ENCODE measurements at places on chromosomes 4 and X. TPM values are rescaled to one million over a fixed set of nuclear protein-coding genes. Genes with fewer than 3 reads are reported as not detected.

The VSIG4 gene
- 12.0 TPM for total RNA-seq

The SMIM20 gene
- total RNA-seq: 17.4 TPM

The TMSB15A gene
- not detected for total RNA-seq

The PRKG2 gene
- total RNA-seq: 0.59 TPM

The REPS2 gene
- total RNA-seq: 14.2 TPM

The NPY2R gene
- total RNA-seq: not detected

The ZBTB49 gene
- total RNA-seq: 3.4 TPM

The MAGEE2 gene
- total RNA-seq: not detected

GRCh38 chrX:2391869-2392606 lies 108.7 kb downstream of the DHRSX start:
- no peak for DNase-seq

DNA sequence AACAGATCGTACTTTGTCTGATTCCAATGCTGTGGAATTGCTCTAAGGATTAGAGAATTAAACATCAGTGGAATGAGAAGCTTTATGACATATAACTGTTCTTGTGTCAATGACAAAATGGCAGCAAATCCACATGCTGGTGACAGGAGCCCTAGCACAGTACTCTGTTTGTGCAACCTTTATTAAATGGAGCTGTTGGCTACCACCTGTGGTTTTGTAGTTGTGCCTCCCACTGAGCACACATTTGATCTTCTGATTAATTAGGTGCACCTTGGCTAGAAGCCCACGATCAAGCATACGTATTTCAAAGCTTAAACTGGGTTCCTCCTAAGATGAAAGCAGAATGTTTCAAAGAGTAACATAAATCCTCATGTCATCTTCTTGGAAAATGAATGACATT lies 394.0 kb upstream of the IGFBP7 start:
- no peak for DNase-seq

DNA sequence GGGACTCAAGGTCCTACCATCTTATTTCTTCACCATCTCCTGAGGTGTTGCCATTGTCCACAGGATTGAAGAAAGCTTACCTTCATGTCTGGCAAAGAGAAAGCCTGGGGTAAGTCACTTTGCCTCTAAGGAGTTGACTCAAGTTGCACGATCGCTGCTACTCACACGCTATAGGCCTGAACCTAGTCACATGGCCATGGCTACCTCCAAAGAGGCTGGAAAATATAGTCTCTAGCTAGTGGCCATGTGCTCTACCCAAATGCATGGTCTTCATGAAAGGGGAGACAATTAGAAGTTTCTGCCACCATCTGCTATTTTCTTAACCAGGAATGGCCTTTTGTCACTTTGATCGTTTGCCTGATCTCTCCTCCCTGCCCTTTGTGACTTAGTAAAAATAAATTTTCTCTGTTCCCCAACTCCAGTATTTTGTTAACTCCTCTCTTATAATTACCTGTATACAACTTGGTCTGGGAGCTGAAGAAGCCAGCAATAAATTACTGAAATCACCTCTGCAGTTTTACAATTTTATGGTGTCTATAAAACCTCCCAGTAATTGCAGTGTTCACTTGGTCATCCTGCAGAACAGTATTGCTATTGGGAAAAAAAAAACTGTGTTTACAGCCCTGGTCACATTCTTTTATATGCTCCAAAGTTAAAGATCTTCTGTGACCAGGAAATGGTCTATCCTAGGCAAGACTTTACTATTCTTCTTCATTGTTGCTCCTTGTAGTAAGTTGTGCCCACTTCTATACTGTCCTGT lies 126.7 kb upstream of the TSPAN5 start:
- DNase-seq: no peak

GRCh38 chr4:116092961-116093360 lies 979.5 kb upstream of the NDST4 start:
- DNase-seq: no peak

DNA sequence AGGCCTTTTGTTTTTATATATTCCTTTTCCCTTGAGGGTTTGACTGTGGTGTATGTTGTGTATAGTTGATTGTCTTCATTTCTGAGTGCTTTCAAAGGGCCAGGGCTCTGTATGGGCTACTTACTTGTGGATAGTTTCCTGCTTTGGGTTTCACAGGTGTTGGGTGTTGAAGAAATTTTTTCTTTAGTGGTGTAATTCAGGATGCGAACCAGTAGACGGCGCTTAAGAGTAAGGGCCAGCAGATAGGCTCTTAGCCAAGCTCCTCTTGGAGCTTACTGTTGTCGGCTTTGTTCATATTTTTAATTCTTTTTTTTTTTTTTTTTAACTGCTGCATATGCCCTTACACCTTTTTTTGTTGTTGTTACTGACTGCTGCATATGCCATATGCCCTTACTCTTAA lies 276.3 kb upstream of the GALNT7 start:
- DNase-seq: peak; percentile 25

DNA sequence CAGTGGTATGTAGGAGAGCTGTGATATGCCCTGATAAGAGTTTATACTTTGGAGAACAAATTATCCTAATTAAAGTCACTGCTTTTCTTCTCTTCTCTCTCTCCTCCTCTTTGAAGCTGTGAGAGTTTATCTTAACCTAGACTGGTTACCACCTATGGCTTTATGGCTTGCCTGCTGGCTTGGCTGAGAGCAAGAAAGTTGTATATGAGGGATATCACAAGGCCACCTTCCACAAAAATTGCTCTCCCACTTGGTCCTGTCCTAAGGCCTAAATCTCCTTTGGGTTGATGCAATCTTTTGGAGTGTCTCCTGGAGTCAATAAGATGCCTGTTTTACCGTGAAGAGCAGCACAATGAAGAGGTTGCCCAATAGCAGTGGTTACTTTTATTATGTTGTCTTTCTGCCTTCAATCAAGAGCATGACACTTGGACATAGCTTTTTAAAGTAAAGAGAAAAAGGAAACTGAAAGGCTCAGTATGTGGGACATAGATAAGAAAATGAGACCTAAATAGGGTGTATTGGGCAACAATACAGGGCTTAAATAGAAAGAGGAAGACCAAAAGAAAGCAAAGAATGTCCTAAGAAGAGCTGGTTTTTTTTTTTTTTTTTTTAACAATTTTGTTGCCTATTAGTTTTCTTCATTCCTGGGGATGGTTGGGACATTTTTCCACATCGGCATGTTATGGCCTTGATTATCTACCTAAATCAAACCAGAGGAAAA lies 9.2 kb downstream of the GUCY1A1 start:
- no peak for DNase-seq

DNA sequence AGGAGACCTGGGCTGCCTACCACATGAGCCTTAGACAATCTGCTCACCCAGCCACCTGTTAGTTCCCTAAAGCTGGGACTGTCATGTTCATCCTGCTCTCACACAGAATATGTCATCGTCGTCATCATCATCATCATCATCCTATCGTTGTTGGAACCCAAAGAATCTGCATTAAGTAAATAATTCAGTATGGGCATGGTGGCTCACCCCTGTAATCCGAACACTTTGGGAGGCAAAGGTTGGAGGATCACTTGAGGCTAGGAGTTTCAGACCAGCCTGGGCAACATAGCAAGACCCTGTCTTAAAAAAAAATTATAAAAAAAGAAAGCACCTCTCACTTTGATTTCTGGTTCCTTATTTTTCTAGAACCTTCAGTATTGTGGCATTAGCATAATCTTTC lies 6.4 kb downstream of the ENOPH1 start:
- no peak for DNase-seq

DNA sequence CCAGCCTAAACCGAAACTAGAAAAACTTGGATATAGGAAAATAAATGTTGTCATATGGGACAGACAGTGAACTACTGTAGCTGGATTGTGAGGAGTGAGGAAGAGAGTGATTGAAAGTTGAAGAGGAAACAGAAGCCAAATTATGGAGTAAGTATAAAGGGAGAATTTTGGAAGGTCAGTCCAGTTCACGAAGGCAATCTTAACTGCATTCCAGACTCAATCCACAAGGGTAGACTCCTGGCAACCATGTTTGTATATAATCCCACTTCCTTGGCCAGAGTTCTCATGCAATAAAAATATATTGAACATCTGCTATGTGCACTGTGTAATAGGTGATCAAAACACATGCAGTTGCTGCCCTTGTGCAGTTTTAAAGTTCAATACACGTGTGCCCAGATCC lies 58.6 kb upstream of the CAMK2D start:
- DNase-seq: no peak

GRCh38 chrX:47644557-47645091 lies 5.7 kb downstream of the ELK1 start:
- no peak for DNase-seq

DNA sequence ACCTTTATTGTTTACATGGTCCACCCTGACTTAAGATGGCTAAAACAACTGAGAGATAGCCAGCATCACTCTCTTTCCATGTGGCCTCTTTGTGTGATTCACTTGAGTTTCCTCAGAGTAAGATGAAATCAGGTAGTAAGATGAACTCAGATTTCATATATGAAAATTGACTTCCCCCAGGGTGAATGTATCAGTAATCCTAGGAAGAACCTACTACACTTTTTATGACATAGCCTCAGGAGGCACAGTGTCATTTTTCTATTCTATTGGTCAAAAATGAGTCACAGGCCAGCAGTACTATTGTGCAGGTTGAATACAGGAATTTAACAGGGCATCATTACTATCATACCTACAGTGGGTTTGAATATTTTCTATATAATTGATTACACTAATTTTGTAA lies 14.6 kb upstream of the SULT1E1 start:
- DNase-seq: no peak

DNA sequence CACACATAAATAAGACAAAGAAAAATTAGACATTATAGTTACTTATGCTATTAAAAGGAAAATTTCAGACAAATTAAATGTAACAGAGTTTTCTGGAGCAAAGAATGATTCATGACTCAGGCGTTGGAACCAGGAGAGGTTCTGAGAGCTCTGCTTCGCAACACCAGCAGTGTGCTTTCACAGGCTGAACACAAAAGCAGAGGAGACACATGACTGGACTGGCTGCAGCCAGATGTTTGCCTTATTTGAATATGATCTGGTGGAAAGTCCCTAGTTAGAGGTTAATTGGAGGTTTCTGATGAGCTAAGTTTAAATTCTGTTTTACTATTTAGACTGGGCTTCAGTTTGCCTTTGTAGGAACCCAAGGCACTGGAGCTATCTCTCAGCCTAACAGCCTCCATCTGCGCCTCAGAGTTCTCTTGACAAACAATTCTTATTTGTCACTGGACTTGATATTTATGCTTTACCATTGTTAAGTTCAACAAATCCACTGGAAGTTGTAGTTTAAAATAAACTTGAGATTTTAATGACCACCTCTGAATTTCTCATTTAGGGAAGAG lies 16.2 kb downstream of the BOD1L1 start:
- no peak for DNase-seq

- no peak for DNase-seq
Observed at GRCh38 chrX:130691576-130691975, 211.4 kb downstream of the ENOX2 start.

DNA sequence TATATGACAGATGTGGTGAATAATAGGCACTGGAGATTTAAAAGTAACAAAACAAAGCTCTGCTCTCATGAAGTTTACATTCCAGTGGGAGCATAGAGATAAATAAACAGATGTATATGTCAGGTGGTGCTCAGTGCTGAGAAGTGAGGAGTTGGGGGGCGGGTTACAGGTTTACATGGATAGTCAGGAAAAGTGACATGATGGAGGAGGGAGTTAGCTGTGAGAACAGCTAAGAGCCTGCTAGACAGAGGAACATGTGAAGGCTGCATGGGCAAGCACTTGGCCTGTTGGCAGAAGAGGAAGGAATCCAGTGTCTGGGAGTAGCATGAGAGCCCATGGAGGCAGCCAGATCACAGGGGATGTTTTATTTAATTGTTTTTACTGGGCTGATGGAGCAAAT lies 10.2 kb upstream of the TMEM156 start:
- no peak for DNase-seq

DNA sequence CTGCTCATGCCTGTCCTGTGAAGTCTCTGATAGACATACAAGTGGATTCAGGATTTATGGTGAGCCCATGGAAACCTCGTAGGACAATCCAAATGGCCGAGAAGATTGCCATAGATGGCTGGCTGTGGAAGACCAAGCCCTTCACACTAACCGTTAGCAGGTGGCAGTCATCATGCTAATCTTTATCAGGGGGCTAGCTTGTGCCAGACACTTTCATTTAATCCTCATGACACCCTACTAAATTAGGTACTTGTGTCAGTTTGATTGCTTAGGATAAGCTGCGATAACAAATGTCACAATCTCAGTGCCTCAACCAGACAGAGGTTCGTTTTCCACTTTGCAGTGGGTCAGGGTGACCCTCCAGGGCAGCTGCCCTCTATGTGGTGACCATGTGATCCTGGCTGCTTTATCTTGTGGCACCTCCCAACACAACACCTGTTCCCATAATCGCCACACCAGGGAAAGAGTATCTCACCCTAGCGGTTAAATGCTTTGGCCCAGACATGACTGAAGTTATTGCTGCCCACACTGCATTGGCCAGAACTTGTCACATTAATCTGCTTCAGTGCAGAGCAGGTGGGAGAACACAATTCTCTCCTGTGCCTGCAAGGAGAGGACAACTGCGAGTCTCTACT lies 60.8 kb downstream of the REPS2 start:
- DNase-seq: no peak

DNA sequence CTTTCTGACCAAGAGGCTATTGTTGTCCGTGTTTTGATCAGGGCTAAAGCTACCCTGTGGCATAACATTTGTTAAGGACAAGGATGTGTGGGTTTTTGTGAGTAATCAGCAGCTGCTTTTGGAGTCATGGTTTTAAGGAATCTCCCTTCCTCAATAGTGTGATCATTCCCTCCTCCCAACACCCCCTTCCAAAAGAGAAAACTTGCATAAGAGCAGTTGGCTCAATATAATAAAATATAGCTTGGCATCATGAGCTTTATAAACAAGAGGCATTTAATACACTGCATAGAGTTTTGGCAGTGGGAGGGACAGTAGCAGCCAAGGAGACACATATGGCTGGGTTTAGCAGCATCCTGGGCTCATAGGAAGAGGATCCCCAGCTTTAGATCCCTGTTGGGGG lies 84.7 kb downstream of the NHS start:
- DNase-seq: no peak

DNA sequence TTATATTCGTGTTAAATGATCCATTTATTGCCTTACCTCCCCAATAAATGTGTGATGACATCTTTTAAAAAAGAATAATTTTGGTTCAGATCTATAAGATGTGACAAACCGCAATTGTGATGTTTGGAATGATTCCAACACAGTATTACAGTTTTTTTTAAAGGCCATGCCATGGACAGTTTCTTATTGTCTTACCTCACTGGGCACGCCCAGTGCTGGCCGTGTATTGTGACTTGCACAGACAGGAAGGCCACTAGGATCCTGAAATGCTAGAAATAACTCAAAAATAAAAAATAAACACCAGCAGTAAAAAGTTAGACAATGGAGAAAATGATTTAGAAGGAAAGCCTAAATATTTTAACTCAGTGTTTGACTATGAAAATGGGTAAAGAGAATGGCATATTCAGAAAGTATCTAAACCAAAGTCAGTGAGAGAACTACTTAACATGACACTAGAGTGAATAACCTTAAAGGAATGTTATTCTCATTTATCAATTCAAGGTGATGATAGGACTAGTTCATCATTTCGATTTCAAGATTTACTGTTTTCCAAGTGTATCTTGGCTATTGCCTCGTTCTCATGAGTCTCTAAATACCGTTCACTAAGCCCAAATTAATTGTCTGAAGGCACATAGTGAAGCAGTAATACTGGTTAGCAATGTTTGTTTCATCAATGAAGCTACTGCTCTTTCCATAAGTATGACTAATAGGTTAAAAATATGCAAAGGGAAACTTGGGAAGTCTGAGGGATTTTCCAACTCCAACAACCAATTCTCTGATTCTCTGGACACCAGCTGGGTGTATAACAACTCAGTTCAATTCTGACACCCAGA lies 46.1 kb upstream of the VEGFC start:
- no peak for DNase-seq

Measured in pancreas (tissue), 10 donors.